ENCODE measurements at places on chromosomes 5 and 9.

DNA sequence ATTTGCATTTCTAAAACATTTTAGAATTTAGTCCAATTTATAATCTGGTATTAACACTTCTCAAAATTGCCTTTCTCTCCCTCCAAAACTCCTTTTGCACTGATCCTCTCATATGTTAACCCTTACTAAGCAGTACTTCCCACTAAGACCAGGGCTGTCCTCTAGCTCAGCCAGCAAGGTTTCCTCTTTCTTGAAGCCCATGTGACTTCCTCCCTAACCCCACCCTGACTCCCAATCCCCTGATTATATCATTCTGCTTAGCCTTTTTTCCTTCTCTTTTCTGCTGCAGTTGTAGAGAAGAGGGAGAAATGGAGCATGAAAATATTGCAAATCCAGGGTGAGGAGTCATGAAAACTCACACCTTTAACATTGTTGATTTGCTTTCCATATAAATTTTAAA, 241.7 kb downstream of the MCTP1 start:
- no peak for DNase-seq

- DNase-seq = peak; percentile 20
Observed at GRCh38 chr5:16160706-16161105, 18.9 kb downstream of the MARCHF11 start.

DNA sequence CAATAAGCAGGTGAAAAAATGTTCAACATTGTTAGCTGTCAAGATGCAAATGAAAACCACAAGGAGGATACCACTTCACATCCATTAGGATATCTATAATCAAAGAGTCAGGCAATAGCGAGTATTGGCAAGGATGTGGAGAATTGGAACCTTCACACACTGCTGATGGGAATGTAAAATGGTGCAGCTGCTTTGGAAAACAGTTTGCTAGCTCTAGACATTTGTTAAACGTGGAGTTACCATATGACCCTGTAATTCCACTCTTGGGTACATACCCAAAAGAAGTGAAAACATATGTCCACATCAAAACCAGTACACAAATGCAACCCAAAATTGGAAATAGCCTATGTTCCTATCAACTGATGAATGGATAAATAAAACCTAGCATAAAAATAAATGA, 37.4 kb downstream of the SCAMP1 start:
- no peak for DNase-seq

DNA sequence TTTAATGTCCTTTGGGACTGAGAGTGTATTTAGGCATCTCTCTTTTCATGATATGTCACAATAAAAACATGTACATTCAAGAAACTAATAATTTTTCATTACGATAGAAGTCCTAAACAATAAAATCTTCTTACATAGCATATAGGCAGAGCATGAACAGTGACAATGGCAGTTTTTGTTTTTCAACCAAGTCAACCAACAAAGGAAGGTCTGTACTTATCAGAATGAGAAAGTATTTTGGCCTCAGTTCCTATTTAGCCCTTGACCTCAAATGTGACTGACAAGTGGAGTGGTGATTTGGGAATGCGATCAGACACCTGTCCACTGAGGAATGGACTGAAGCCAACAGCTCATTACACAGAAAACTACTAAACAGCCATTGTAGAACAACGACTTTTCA, 219.5 kb downstream of the TMEM161B start:
- DNase-seq = no peak

- DNase-seq = no peak
Observed at GRCh38 chr5:88090506-88090905, 178.1 kb downstream of the TMEM161B start.

DNA sequence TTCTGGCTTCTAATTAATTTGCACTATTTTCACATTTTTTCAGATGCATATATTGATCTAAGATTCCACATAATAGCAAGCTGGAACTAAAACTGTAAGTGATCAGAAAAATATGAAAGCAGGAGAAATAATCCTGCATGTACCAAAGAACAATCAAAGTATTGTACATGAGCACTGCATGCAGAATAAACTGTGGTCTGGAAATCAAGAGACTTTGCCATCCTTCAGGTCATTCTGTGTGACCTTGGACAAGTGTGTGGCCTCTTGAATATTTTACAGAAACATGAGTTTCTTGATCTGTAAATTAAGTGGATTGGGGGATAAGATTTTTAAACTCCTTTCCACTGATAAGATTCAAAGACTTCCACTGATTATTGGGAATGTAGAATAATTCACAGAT, 99.2 kb upstream of the GNAQ start:
- DNase-seq = no peak

DNA sequence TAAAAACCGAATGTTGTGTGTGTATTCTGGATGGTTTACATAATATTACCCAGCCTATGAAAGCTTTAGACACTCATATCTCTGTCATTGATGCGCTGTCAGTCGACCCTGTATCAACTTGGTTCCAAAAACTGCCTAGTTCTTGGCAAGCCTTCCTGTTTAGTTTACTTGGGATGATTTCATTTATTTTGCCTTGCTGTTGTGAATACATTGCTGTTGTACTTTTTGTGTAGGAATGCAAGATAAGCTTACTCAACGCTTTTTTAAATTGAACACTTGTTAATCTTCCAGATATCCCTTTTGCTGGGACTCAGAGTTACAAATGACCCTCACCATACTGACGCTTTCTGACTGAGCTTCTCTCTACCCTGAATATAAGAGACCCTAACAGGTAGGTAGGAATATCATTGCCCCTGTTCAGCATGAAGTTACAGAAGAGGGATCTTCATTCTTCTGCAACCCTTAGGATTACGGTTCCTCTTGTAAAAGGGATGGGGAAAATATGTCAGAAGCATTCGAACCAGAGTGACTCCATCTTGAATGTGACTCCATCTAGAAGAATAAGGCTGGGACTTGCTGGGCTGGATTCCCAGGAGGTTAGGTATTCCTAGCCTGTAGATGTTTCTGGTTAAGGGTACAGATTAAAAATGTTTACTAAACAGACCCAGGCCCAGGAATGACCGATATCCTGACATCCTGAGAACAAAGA, 13.7 kb upstream of the PAIP1 start:
- no peak for DNase-seq

- no peak for DNase-seq
Observed at GRCh38 chr9:125372441-125373226, 111.0 kb downstream of the GAPVD1 start.

- no peak for DNase-seq
Observed at GRCh38 chr5:160621526-160621925, 199.9 kb downstream of the PTTG1 start.

DNA sequence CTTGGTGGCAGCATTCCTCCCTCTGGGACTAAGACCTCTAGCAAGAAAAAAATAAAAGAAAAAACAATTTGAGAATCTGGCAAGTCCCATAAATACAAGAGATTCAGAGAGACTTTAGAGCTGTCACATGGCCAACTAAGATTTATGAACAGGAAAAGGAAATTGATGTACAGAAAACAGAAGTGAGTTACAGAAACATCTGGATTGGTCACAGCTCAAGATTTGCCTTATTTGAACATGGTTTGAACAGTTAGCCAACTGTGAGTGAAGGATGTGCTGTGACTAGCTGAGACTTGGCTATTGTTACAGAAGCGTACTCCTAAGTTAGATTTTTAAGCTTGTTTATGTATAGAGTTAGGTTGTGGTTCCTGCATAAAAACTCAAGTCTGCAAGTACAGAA, 340.2 kb downstream of the SLCO4C1 start:
- no peak for DNase-seq

DNA sequence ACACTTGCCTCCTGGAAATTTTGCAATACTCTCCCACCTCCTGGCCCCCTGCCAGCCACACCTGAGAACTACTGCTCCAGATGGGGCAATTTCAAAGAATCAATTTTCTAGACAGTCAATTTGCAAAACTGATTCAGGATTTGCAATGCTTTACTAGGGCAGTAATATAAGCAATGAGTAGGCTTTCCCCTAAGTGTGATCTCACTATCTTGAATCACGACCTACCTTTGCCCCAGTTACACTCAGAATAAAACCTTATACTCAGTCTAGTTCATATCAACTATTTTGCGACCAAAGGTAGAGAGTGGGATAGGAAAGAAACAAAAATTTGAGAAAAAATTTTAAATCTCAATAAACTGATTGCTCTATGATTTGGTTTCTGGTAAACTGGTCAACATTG, 54.4 kb downstream of the DROSHA start:
- DNase-seq = no peak

DNA sequence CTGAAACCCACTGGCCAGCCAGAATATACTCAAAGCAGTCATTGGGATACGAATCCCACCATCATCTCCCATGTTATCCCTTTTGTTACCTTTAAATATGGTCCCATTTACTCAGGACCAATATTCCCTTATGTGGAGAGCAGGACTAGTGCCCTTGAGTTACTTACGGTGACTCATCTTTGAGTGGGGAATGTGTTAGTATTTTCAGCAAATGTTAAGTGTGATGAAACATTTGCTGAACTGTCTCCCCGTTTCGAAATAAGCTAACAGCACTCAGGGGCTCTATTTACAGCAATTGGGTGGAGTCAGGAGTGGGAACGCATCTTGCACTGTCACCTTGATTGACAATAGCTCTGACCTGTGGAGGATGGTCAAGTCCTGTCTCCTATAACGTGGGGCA, 67.4 kb downstream of the CTSL start:
- no peak for DNase-seq

DNA sequence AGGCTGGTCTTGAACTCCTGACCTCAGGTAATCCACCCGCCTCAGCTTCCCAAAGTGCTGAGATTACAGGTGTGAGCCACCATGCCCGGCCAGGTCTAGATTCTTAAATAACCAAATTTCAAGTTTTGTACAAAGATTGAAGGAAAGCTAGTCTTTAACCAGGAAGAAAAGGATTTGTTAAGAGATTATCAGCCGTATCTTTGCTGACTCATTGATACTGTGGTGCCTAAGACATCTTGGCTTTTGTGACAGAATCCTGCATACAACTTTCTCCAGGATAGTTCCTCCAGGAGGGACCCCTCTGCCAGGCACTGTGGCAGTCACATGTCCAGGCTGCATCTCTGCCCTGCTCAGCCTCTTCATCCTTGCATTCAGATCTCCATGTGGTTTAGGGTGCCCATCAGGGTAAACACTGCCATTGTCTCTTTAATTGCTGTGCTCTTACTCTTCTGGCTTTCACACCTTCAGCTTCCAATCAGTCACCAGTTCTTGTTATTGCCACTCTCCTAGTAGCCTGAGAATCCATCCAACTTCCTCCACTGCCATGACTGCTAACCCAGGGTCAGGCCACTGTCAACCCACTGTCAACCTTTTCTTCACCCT, 10.0 kb downstream of the MAP3K1 start:
- no peak for DNase-seq

GRCh38 chr5:97888439-97888838, 705.4 kb upstream of the RIOK2 start:
- DNase-seq = no peak

DNA sequence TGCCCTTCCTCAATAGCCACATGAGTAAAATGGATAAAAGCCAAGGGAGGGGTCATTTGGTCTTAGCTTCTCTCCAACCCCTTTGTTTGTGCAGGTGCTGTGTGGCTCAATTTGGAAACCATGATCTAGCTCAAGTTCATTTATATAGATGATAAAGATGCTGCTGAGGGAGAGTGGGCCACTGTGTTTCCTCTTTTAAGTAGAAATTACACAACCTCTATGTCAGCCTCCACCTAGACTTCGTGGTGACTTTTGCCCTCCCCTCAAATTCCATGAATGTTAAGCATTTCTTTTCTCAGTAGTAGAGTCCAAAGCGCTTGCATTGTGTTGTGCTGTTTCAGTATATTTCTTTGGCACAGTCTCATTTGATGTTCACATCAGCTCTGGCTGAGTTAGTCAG, 241.4 kb downstream of the ARHGAP26 start:
- DNase-seq = no peak

- DNase-seq = no peak
Observed at GRCh38 chr5:135329066-135329912, 69.7 kb downstream of the MACROH2A1 start.

- DNase-seq = no peak
Observed at GRCh38 chr5:132387640-132388117, 18.2 kb downstream of the SLC22A5 start.

GRCh38 chr5:136518174-136518573, 152.8 kb upstream of the TRPC7 start:
- no peak for DNase-seq

- DNase-seq = no peak
Observed at GRCh38 chr5:161373345-161373707, 173.2 kb downstream of the GABRB2 start.
